ENCODE measurements at places on chromosomes 1 and 21. TPM values are rescaled to one million over a fixed set of nuclear protein-coding genes. Genes with fewer than 3 reads are reported as not detected.

SLC6A17 gene
- total RNA-seq = 2.4 TPM

LPAR3 gene
- total RNA-seq = 16.7 TPM

IL19 gene
- total RNA-seq = not detected

PBX1 gene
- total RNA-seq = 62.4 TPM

CLCA2 gene
- total RNA-seq = 0.25 TPM

RCAN1 gene
- 112 TPM for total RNA-seq

SLAMF9 gene
- total RNA-seq = not detected

SYT14 gene
- total RNA-seq = 3.3 TPM

AQP10 gene
- not detected for total RNA-seq
